ENCODE measurements at places on chromosomes 2 and 18.

- no peak for DNase-seq
Measured at GRCh38 chr2:37318401-37318800, 6.2 kb downstream of the PRKD3 start.

- no peak for DNase-seq
Measured at GRCh38 chr2:215554689-215555498, 119.0 kb upstream of the FN1 start.

DNA sequence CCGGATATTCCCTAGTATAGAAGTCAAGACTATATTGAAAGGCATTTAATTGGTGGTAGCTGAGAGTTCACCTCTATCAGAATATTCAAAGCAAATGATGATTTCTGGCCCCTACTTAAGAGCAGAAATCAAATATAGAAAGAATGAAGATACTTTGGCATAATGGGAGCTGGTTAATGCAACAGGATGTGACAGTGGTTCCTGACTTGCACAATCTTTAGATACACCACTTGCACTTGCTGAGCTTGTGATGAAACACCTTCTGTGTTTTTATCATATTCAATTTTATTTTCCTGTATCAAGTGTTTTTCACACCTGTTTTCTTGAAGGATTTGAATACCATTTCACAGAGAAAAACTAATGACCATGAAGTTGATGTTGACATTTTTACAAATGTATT, 124.1 kb upstream of the CDH19 start:
- DNase-seq = no peak

GRCh38 chr2:111966241-111966640, 67.8 kb downstream of the MERTK start:
- DNase-seq = no peak

DNA sequence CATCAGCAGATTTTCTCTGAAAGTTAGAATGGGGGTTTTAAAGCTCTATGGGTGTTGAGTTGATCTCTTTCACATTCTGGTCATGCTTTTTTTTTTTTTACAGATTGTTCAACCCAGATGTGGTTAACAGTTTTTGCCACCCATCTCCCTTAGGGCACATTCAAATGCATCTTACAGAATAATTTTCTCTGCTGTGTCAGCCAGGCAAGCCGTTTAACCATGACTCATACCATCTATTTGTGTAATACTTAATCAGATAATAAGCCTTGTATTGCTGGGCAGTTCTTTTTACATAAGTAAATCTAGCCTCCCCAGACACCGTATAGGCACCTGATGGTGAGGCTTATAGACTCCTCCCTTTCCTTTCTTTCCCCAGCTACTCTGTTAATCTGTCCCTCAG, 62.0 kb downstream of the TGIF1 start:
- no peak for DNase-seq

- no peak for DNase-seq
Measured at GRCh38 chr2:235270956-235271355, 222.9 kb upstream of the AGAP1 start.

DNA sequence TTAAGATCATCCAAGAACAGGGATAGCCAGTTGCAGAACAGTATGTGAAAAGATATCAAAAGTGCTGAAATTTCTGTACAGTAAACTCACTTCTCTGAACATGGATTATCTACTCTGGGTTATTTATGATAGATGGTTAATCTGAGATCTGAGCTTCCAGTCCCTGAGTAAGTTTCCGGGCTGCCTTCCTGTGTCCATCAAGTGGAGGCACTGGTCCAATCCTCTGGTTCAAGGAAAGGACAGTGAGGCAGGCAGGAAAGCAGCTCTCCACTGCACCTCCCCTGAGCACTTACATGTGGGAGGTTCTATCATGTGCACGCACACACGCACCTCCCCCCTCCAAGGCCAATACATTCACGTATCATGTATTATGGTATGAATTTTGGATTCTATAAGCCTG, 32.5 kb downstream of the GPR45 start:
- no peak for DNase-seq

DNA sequence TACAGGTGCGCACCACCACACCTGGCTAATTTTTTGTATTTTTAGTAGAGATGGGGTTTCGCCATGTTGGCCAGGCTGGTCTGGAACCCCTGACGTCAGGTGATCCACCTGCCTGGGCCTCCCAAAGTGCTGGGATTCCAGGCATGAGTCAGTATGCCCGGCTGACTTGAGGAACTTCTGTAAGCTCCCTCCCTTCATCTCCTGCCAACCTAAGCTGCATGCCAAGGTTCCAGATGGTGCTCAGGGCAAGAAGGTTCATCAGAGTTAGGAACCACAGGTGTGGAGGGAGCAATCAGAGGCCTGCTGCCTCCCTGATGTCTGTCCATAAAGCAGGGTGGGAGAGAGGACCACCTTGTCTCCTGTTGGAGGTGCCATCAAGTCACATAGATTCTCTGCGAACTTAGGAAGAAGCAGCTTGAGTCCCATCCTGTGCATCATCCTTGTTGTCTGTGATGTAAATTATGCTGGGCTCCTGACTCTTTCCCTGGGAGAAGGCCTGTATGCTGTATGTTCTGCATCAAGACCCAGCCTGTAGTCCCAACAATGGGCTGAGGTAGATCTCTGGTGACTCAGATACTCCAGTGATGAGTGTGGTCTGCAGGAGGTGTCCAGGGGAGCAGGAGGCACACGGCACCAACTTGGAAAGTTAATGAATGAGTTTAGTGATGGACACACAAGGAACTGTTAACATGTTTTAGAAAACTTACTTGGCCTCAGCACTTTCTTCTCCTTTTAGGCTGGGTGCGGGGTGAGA, 53.1 kb downstream of the TMEM17 start:
- DNase-seq = no peak

GRCh38 chr2:69238449-69239031, 148.5 kb downstream of the GFPT1 start:
- DNase-seq = no peak

DNA sequence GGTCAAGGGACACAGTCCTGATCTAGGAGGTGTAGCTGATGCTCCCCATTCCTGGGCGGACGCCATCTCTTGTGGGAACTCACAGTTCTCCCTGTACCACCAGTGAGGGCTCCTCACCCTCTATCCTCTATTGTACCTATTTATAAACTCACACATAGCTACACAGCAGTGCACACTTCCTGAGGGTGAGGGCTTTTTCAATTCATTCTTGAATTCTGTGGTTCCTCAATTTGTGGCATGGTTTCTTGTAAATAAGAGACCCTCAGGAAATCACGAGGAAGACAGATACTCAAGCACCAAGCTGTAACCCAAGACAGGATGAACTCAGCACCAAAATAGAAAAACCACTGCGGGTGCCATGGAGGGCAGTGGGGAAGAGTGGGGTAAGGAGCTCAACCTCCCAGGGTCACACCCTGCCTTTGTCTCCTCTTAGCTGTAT, 245.9 kb upstream of the PXDN start:
- no peak for DNase-seq

- peak; percentile 84 for DNase-seq
Measured at GRCh38 chr18:26335571-26336487, 109.6 kb downstream of the TAF4B start.

- peak; percentile 18 for DNase-seq
Measured at GRCh38 chr2:219362524-219363164, 25.1 kb downstream of the DNPEP start.

DNA sequence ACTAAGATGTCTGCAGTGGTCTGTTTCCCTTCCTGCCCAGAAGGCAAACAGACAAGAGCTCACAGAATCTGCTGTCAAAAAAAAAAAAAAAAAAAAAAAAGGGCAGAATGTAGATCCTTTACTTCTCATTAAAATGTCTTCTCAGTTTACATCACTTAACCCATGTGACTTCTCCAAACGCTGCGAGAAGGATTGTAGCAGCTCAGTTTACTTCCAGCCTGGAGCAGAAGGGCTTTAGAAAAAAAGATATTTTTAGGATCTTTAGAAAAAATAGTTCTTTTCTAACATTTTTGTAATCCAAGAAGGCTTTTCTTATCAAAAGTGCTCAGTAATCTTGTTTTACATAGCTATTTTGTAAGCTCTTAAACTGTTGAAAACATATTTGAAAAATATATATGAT, 425.4 kb downstream of the CNTNAP5 start:
- no peak for DNase-seq

- no peak for DNase-seq
Measured at GRCh38 chr2:117645458-117645857, 169.0 kb upstream of the DDX18 start.

DNA sequence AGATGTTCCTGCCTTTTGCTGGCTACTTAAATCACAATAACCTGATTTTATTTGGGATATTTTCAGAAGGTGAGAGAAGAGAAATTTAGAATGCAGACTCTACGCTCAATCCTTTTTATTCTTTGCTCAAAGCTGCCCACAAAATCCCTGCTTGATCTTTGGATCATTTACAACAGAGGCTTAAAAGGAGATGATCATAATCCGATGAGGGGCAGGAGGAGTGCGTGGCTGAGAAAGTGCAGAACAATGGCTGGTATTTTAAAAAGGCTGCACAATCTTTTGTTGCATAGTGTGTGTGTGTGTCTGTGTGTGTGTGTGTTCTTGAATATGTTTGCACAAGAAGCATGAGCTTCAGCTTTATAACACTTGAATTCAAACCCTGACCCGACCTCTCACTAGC, 256.3 kb upstream of the MYT1L start:
- no peak for DNase-seq
